CD4-positive, alpha-beta T cell treated with Interleukin-2 at 100 ng/mL for 4 hours (primary cell): ENCODE measurements at places on chromosomes 4 and X.
A peak's percentile ranks its signal among the peaks of the same experiment; 100 is the strongest.

DNA sequence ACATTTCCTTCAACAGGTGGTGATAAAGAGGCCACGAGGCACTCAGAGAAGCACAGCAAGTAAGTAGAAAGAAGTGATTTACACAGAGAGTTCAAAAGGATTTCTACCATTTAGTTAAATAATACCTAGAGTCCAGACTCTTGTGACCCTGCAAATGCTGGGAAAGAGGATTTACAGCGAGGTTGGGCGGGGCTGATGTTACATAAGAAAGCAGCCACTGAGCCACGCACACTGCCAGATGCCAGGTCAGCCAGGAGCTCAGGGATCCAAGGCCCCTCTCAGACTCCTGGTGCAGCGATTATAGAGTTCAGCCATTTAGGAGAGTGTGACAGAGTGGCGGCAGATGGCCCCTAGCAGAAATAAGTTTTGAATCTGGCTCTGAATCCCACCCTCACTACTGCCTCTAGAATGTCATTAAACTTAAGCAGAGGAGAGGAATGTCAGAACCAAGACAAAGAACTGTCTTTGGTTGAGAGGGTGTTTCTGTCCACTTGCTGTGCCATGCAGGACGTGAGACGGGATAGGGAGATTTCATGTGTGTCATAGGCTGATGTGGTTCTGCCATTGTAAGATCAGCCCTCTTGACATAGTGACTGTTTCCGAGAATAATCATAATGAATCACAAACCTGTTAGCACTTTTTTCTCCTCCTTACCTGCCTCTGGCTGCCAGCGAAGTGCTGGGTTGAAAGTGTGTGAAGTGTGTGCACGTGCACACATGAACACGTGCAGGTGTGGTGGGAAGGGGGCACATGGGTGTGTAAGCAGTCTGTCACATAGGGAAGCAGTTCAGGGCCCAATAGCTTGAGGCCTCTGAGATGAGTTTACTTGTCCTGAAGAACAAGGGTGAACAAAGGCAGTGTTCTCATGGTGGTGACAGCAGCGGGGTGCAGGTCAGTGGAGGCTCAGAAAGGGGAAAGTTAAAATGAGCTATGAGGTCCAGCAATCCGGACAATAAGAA lies 50.1 kb downstream of the MFAP3L start:
- no peak for DNase-seq

DNA sequence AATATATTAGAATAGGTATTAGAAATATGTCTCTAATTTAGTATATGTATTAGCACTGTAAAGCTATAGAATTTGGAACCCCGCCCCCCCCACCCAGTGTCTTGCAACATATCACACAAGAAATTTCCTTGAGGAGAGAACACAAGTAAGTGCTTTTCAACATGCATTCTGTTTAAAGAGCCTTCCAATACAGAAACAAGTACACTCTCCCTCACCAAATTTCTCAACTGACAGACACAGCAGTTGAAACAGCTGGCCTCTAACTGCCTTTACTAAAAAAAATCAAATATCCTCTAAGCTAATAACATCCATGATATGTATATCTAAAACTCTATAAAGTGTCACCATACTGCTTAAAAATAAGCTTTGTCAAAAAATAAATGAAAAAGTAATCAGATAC lies 12.4 kb downstream of the CAMK2D start:
- DNase-seq = no peak

- DNase-seq = no peak
These were observed 56.5 kb upstream of the ARX start for GRCh38 chrX:25072247-25072646.

GRCh38 chr4:39792128-39792527 lies 94.2 kb downstream of the UBE2K start:
- DNase-seq = no peak

DNA sequence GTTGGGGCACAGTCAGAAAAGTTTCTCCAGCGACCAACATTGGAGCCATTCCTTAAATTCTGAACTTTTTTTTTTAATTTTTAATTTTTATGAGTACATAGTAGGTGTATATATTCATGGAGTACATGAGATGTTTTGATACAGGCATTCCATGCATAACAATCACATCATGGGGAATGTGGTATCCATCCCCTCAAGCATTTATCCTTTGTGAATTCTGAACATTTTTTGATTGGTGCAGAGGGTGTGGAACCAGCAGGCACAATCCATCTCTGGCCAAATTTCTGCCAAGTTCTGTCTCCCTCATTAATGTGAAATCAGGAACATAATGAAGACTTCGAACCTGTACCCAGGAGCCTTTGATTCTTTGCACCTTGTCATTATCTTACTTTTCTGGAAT lies 267.0 kb downstream of the FRMPD4 start:
- no peak for DNase-seq

DNA sequence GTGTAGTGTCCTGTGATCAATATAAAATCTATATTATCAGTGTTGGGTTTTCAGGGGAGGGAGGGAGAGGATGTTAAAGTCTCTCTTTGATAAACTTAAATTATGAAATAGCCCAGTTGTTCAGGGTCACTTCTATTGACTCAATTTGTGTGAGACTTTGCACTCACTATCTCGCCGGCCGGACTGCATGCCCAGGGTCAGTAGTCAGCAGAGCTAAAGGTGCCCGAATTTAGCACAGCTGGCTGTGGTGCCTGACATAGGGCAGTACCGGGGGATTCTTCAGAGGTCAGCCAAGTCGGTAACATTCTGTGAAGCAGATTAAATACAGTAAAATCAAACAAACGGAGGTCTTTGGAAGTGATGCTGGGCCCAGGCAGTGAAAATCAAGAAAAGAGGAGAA lies 19.2 kb downstream of the GABRQ start:
- DNase-seq = no peak

DNA sequence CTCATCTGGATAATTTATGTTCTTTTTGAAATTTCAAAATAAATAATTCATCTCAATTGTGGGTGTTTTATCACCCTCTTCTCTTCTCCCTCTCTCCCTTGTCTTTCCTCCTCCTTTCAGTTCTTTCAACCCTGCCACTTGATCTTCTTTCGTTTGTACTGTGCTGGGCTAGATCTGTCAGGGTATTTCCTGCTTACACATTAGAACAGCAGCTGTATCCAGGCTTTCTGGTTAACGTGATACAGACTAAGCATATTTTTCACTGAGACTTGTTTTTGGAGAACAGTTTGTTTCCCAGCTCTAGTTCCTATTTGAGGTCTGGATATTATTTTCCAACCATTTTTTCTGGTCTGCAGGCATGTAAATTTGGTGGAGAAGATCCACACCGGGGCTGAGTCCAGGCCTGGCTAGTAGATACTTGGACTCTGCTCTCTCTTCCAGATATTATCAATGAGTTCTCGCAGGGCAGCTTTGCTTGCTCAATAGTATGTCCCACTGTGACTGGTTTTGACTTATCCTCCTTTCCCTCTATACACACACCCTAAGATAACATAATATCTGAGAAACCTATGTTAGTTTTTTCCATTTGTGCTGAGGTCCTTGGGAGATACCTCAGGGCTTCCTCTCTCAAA lies 1310.7 kb upstream of the TENM3 start:
- no peak for DNase-seq

DNA sequence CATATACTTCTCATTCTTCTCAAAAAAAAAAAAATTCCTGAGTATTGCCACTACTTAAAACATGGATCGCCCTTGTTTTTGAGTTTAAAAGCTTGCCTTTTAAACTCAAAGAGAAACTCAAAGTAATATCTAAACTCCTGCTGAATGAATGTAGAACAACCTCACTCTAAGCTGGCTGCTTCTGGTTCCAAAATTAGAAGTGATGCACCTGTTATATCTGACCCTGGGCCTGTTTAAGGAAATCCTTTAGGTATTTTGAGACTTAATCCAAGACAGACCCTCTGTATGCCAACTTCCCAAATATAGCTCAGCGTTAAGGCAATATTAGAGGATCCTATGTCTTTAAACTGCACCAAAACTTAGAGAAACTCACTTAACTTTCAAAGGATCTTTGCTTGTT lies 1.8 kb upstream of the OTUD4 start:
- DNase-seq = no peak

- DNase-seq = no peak
These were observed 58.9 kb upstream of the DKK2 start for GRCh38 chr4:107094976-107095375.

DNA sequence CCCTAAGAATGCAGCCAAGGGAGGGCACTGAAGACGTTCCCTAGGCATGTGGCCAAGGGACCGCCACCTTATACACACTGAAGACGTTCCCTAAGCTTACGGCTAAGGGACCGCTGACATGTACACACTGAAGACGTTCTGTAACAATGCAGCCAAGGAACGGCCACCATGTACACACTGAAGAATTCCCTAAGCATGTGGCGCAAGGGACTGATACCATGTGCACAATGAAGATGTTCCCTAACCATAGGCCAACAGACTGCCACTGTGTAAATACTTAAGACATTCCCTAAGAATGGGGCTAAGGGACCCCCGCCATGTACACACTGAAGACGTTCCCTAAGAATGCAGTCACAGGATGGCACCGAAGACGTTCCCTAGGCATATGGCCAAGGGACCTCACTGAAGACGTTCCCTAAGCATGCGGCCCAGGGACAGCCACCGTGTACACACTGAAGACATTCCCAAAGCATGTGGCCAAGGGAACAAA lies 36.1 kb downstream of the DHRSX start:
- DNase-seq = no peak

DNA sequence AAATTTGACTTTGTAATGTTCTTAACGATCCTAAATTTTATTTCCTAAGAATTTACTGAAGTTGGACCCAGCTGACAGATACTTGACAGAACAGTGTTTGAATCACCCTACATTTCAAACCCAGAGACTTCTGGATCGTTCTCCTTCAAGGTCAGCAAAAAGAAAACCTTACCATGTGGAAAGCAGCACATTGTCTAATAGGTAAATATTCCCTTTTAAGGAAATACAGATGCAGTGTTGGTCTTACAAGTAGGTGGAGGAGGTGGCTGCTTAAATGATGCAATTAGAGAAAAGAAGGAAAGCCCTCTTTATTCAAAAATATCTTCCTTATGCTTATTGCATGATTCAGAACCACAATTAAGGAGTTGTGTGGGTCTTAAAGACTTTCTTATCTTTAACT lies 73.5 kb downstream of the RS1 start:
- no peak for DNase-seq

DNA sequence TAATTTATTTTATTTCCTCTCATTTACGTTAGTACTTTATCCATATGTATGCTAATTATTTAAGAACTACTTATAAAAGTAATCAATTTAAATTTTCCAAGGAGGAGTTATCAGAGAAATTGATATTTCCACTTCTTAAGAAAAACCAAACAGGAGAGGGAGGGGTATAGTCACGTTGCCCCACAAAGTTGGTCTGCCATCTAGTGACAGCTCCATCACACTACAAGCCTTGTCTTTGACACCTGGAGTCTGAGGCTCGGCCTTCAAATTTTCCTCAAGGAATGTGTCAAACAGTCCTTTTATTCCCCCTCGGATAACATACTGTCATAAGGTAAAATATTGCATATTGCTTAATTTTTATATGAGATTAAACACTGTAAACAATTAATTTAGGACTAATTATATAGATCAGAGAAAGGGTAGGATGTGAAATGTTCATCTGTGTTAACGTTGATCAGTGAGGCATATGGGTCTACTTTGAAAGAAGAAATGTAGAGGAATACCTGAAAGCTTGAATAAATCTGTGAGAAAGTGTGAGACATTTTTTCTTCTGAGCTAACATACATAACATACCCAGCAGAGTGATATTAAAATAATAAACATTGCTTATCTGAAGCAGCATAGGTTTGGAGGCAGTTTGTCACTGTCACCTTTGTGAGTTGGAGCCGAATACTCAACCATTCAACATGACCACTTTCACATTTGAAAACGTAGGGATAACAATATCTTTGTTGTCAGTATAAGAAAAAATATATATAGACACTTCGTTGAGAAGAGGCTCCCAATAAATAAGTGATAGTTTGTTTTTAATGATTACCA lies 114.4 kb downstream of the GLRA3 start:
- peak; percentile 9 for DNase-seq

- DNase-seq = peak; percentile 74
These were observed 65.6 kb downstream of the JAKMIP1 start for GRCh38 chr4:6134612-6135220.

DNA sequence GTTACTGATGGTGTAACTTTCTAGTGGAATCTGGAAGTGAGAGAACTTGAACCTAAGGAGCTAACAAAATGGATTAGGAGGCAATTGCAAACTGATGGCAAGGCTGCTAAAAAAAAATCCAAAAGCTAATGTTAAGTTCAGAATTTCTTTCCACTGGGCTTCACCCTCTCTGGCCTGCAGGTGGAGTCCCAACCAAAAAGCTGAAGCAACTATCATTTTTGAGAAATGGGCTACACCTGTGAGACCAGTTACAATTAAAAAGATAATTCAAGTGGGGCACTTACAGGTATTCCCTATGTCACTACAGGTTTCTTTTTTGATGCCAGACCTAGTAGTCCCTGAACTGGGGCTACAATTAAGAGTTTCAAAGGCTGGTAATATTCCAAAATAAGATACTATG lies 142.1 kb upstream of the FTHL17 start:
- DNase-seq = no peak

DNA sequence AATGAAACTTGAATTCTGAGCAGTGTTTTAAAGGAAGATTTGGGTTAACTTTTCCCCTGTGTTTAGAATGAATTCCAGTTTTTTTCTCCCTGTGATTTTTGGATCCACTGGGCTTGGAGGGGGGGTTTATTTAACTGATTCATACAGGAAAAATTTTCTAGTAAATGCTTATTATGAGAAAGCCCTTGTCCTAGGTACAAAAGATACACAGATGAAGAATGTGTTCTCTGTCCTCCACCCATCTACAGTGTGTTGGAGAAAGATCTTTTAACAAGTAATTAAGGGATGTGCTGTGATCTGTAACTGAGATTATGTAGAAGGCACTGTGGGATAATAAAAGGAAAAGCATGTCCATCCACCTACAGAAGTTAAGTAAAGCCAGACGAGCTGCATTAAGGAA lies 103.9 kb downstream of the STIM2 start:
- DNase-seq = no peak

DNA sequence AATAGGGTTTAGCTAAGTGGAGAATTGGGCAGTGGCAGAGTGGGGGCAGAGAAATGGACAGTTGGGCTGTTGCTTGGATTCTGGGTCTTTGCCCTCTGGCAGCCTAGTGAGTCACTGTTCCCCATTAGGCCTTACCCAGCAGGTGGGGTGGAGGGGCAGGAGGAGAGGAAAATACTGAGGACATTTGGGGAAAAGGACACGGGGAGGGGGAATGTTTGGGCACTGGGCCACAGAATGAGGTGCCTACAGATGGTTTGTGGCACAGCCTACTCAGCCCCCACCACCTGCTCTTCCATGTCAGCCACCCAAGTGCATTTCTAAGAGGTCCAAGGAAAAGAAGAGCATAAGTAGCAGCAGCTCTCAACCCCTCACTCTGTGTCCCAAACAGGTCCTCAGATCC lies 13.0 kb downstream of the SLC16A2 start:
- DNase-seq = no peak
